ENCODE measurements at places on chromosomes 12 and 14.

DNA sequence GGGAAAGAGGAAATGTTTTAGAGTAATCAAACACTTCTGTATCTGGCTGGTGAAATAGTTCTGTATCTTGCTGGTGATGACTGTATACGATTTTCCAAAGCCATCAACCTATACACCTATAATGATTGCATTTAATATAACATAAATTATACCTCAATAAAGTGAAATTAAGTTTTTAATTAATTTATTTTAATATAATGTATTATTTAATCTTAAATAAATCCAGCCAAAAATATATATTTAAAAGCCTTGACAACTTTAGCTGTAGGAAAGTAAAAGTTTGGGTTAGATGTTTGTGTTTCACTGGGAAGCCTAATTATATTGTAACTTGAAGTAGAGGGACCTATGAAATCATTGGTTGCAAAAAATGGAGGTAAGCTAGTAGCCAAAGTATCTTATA is 654.8 kb upstream of the MIS18BP1 start:
- DNase-seq = no peak

DNA sequence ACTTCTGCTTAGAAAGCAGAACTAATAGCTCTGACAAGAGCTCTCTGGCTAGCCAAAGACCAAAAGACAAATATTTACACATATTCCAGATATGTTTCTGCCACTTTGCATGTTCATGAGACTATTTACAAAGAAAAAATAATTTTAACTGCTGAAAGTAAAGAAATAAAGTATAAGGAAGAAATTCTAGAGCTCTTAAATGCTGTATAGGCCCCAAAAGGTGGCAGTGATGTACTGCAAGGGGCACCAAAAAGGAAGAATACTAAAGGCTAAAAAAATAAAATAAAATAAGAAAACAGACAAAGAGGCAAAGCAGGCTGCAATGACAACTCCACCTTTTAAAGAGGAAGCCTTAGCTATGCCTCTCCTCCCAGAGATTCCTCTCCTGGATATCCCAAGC is 23.0 kb downstream of the KLRK1 start:
- no peak for DNase-seq

GRCh38 chr12:51320695-51321320 is 3.2 kb downstream of the BIN2 start:
- no peak for DNase-seq

GRCh38 chr12:131052929-131053328 is 99.2 kb downstream of the ADGRD1 start:
- DNase-seq = no peak

DNA sequence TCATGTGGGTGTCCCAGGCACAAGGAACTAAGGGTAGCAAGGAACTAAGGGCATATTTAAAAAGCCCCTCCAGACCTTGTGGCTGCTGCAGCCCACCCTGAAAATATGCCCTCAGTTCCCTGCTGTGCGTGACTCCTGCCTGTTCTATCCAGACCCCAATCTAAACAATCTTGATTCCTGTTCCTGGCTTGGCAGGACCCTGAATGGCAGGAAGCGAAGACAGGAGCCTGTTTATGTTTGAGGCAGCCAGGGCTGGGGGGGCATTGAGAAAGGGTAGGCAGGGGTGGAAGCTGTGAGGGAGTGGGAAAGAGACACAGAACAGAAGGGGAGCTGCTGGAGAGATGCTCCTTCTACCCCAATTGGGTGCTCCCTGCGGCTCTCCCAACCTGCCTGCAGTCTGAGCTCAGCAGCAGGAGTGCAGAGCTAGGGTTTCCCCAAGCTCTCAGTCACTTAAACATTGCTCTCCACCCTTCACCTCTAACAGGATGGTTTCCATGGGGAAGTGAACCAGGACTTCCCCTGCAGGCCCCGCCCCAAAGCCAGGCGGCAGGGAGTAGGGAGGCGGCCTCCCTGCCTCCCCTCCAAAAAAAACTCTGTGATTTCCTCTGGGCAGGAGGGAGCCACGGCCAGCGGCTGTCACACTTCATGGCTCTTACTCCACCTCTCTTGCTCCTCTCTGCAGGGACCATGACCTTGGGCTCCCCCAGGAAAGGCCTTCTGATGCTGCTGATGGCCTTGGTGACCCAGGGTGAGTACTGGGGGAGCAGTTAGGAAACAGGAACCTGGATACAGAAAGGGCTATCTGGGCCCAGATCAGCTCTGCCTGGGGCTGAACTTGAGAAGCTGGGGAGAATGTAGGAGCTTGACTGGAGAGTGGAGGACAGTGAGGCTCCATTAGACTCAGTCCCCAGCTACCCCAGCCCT is 4.7 kb downstream of the ACVRL1 start:
- DNase-seq = no peak

DNA sequence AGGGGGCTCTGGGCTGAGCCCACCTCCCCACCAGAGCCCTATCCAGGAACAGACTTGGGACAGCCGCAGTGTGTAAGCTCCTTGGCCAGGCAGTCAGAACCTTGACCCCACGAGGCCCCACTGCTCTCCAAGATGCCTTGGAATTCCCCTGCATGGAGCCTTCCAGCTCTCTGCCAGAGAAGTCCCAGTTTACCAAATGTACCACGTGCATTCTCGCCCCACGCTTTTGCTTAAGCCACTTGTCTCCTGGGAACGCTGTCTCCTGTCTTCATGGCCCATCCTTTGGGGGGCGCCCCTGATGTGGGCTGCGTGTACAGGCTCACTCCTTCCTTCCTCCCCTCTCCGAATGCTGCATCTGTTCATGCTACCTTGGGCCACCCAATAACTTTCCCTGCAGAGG is 7.9 kb downstream of the FAIM2 start:
- DNase-seq = no peak

DNA sequence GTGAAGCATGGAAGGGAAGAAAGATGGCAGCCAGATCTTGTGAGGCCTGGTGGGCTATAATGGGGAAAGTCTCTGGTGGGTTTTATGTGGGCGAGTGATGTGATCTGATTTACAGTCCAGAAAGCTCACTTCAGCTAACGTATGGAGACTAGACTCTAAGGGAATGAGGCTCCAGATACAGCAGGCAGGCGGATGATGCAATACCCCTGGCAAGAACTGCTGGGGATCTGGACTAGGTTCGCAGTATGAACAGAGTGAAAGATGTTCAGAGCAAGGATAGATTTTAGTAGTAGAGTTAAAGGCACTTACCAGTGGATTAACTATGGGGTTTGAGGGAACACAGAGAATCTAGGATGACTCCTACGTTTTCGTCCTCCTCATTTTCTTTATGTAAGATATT is 253.1 kb downstream of the ANO2 start:
- DNase-seq = no peak

DNA sequence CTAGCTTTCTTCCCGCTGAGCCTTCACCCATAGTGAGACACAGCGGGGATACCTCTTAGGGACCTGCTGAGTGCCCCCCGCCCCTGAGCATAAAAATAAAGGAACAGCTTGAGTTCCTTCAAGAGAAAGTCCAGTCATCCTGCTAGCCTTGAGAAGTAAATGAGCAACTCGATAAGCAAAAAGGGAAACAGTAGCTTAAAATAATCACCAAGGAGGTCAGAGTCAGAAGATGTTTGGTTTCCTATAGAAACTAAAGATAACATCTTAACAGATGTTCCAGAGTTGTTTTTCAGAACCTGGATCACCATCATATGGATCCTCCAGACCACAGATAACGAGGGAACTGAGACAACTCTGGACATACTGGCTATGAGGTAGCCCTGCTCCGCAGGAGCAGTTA is 94.0 kb downstream of the BCAT1 start:
- no peak for DNase-seq

GRCh38 chr12:113097716-113098440 is 37.7 kb downstream of the RASAL1 start:
- no peak for DNase-seq

DNA sequence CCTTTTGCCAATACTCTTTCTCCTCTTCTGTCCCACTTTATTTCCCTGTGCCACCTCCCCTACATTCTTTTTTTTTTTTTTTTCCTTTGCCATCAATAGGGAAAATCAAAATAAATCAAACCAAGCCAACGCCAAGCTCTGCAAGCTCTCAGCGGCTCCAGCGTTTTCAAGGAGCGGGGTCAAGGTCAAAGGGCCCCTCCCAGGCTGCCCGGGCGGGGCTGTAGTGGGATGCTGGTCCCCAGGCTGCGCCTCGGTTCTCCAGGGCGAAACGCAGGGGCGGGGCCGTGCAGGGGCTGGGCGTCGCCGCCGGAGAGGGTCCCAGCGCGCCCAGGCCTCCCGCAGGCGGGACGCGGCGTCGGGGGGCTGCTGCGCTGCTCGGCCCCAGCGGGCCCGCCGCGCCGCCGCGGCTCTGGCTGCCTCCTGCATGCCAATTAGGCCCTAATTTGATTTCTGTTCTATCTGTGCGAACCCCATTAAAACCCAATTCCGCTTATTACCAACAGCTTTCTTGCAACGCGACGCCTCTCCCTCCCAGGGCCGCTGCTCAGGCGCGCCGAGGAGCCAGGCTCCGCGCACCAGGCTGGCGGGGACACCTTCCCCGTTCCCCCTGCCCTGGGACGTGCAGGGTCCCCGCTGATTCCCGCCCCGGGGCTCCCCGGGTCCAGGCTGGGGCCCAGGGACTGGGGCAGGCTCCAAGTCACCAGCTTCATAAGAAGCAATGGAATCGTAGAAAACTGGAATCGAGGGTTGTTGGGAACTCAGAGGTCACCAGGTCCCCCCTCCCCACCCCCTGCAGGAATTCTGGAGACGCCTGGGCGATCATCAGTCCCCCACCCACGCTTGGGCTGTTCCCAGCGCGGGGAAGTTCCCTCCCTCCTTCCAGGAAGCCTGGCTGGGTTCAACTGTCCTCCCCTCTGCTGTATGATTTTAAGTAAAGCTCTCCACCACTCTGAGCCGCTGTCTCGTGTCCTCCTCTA is 50.7 kb upstream of the MAP1LC3B2 start:
- DNase-seq = no peak

GRCh38 chr14:82445810-82446570 is 912.3 kb upstream of the SEL1L start:
- DNase-seq = no peak

DNA sequence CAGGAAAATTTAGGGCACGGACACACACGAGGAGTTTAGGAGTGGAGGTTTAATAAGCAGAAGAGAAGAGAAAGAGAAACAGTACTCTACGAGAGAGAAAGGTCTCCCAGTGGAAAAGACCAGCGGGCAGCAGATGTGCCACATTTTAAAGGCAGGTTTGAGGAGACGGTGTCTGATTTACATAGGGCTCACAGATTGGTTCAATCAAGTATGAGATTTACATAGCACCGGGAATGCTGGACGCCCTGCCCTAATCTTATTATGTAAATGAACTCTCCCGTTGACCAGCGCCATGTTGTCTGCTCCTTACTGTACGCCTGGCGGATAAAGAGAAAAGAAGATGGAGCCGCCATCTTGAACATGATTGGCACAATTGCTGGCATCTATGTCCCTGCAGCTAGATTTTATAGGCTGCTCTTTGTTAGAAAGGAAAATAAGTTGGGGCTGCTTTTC is 17.9 kb downstream of the NFKBIA start:
- DNase-seq = no peak

GRCh38 chr12:121443193-121443870 is 43.4 kb downstream of the RNF34 start:
- DNase-seq = peak; percentile 98

DNA sequence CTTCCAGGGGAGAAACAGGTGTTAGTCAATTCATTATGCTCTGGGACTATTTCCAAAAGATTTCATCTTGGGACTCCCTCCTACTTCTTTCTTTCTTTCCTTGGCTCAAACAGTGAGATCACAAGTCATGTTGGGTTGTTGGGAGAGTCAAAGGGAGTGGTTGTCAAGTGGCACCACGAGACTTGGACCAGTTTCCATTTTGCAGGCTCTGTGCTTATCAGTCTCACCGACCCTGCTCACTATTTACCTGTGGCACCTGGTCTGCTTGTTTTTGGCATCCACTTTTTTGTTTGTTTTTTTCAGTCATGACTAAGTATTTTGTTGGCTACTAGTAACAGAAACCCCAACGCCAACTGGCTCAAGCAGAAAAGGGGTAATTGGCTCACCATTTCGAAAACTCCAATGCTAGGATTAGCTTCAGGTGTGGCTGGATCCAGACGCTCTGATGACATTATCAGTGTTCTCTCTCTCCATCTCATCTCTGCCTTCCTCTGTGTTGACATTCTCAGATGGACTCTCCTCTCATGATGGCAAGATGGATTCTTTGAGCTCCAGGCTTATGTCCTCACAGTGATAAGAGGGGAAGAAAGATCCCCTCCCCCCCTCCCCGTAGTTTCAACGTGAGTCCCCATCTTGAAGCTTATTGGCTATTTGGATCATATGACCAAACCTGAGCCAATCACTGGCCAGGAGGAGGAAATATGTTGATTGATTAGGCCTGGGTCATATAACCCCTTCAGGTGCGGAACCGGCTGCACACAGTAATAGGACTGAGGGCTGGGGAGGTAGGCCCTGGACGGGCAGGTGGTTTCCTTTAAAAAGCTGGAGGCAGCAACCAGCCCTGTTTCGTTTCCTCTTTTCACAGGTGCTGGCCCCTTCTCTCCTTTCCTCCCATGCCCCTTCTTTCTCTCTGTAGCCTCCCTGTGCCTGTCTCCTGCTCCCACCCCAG is 84.2 kb downstream of the AACS start:
- no peak for DNase-seq
